ENCODE measurements at places on chromosomes 11 and 22. TPM values are rescaled to one million over a fixed set of nuclear protein-coding genes. Genes with fewer than 3 reads are reported as not detected.

XKR3 gene
- not detected for total RNA-seq

MEI1 gene
- 2.9 TPM for total RNA-seq

SAA1 gene
- 11.6 TPM for total RNA-seq

SLC37A4 gene
- 14.8 TPM for total RNA-seq

HORMAD2 gene
- not detected for total RNA-seq

SELENOM gene
- total RNA-seq, result 159 TPM

CCDC157 gene
- 0.71 TPM for total RNA-seq

GAS2 gene
- 22.1 TPM for total RNA-seq

OR51B2 gene
- total RNA-seq, result 0.40 TPM

C11orf42 gene
- total RNA-seq, result not detected

SERHL2 gene
- 7.8 TPM for total RNA-seq

ZC3H12C gene
- 30.4 TPM for total RNA-seq

ASCL2 gene
- 0.80 TPM for total RNA-seq

MS4A15 gene
- not detected for total RNA-seq

KCNK7 gene
- total RNA-seq, result 1.5 TPM

ENTHD1 gene
- 4.9 TPM for total RNA-seq

FIBP gene
- 37.2 TPM for total RNA-seq

CNTN5 gene
- not detected for total RNA-seq

C11orf98 gene
- total RNA-seq, result 25.1 TPM

SPDYC gene
- total RNA-seq, result not detected

MUC5AC gene
- total RNA-seq, result 0.27 TPM

F2 gene
- not detected for total RNA-seq

STX5 gene
- 51.6 TPM for total RNA-seq

CYB5R3 gene
- total RNA-seq, result 241 TPM

MAJIN gene
- not detected for total RNA-seq

ANO1 gene
- 3.4 TPM for total RNA-seq

CCDC87 gene
- 0.22 TPM for total RNA-seq

KDELR3 gene
- 15.4 TPM for total RNA-seq

GPR83 gene
- 0.62 TPM for total RNA-seq

ACRV1 gene
- not detected for total RNA-seq

TLCD5 gene
- total RNA-seq, result 13.1 TPM

DERL3 gene
- total RNA-seq, result 2.7 TPM

OR56A3 gene
- not detected for total RNA-seq

MAPK1 gene
- 135 TPM for total RNA-seq

ABCC8 gene
- total RNA-seq, result 8.2 TPM

ACTN3 gene
- 0.71 TPM for total RNA-seq

UBE2L6 gene
- total RNA-seq, result 53.5 TPM

PTGDR2 gene
- total RNA-seq, result 1.1 TPM

ZNF74 gene
- total RNA-seq, result 10.8 TPM

OR6A2 gene
- 0.18 TPM for total RNA-seq

SCGB1D4 gene
- not detected for total RNA-seq

APOA4 gene
- not detected for total RNA-seq

KCNE3 gene
- 9.0 TPM for total RNA-seq

DEUP1 gene
- total RNA-seq, result not detected

PGGHG gene
- total RNA-seq, result 60.3 TPM

BMAL1 gene
- 25.6 TPM for total RNA-seq

ZNF408 gene
- 6.5 TPM for total RNA-seq

KCTD14 gene
- total RNA-seq, result 4.0 TPM

OR51B4 gene
- 0.40 TPM for total RNA-seq

OR2AT4 gene
- 2.0 TPM for total RNA-seq

OR8B3 gene
- not detected for total RNA-seq

RCOR2 gene
- 0.40 TPM for total RNA-seq

EFCAB6 gene
- 4.4 TPM for total RNA-seq

OR6T1 gene
- not detected for total RNA-seq

HEPHL1 gene
- total RNA-seq, result not detected

FOSL1 gene
- 5.6 TPM for total RNA-seq

PACSIN2 gene
- 48.6 TPM for total RNA-seq

ADAMTS8 gene
- total RNA-seq, result 4.1 TPM

USP2 gene
- total RNA-seq, result 13.7 TPM

Measured in sciatic nerve (tissue), 2 donors.